Right forelimb (tissue), 1 donor: ENCODE measurements at places on chromosomes 12 and 14.

DNA sequence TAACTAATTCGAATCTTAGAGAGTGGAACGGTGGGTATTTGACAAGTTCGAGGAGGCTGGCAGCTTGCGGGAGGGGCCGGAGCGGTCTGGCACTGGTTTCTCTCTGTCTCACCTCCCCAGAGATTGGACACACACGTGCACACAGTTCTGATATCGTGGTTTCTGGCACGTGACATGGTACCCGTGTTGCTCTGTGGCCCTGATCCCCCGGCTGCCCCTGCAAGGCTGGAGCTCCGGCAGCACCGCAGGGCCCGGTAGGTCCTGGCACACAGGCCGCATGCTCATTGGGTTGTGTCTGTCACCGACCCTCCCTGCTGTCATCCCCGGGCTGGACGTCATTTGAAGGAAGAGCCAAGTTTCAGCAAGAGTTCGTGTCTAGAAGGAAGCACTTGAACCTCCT, 82.7 kb downstream of the PPP2R5C start:
- DNase-seq: no peak

- no peak for DNase-seq
Measured at GRCh38 chr12:121989276-121990113, 32.2 kb upstream of the BCL7A start.

DNA sequence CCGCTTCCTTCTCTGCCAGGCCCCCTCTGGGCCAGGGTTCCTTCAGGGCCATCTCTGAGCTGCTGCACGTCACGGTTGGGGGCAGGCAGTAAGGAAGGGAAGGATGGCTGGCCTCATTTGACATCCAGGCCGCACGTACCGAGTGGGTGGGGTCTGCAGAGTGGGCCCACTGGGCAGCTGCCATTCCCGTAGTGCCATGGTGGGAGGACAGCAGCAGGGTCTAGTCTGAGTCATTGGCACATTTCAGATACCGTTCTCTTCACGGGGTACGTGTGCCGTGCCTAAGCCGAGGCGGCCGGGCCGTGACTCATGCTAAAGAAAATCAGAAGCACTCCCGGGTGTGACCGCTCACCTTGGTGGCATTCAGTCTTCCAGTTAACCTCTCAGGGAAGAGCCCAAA, 43.9 kb downstream of the IL31 start:
- no peak for DNase-seq

DNA sequence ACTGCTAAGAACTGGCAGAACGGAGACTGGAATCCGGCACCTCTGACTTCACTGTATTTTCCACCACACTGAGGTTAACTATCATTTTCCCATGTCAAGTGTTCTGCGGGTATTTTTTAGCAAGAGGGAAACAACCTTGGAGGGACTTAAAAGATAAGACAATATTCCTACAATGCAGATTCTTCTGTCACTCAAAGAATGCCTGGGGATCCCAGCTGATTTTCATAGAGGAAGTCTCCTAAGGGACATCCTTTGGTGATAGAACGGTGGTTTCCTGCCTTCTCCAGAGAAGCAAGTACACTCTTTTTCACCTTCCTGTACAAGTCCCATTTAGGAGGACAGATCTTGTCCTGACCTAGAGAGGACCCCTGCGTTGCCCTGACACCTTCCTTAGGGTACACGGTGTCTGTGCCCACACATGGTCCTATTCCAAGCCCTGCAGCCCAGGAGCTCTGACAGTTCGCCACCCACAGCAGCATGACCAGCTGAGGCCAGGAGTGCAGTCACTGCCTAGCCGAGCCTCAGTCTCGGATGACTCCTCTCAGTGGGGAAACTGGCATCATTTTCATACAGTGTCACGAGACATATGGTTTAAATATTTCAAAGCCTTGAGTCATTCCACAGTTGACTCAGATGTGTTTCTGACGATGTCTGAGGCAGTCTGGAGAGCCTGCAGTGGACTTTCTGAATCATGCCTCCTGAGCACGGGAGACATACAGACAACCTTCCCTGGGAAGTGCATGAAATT, 181.3 kb upstream of the FKBP4 start:
- DNase-seq: no peak

- DNase-seq: no peak
Measured at GRCh38 chr14:19800282-19801117, 3.1 kb upstream of the OR4N2 start.

DNA sequence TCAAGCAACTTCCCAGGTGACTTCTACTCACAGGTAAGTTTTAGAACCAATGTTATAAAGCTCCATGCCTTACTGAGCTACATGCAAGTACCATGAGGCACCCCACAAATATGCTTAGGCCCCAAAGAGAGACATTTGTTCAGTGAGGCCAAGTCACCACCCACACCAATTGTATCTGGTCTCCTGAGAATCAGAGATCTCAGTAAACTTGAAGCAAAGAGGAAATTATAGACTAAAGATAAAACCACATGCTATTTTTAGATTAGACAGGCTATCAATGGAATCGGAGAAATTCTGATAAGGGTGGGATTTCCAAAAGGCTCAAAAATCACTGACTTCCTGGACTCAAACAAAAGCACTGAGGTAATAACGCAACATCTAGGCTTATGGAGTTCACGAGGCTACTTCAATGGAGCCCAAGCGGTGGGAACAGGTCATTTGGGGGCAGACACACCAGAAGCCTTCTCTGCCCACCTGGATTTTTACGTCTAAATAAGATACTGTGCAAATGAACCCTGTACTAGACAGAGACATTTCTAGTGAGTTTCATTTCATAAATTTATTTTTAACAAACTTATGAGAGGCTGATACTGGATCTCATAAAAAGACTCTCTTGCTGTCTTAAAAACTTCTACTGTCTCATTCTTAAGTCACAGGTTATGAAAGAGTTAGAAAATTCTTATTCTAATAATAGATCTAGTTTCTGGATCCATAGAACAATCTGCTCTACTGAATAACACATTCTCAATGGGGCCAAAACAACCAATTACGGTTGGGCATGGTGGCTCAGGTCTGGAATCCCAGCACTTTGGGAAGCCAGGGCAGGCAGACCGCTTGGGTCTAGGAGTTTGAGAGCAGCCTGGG, 7.7 kb downstream of the SLC15A4 start:
- no peak for DNase-seq

GRCh38 chr12:70052931-70053497, 190.2 kb upstream of the CNOT2 start:
- no peak for DNase-seq

DNA sequence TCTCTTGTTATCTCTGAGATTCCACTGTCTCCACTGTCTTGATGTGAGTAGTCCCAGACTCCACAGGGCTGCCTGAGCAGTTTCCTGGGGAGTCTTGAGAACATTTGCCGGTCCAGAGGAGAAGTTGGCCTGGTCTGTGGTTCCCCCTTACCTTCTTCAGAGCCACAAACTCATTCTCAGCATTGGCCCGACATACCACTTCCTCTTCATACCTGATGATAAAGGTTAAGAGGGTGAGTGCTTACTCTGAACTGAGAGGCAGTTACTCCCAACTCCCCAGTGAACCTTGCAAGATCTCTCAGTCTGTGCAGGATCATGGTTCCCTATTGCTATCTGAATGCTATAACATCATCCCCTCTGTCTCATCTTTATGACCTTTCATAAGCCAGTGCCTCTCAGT, 2.6 kb downstream of the KRT84 start:
- no peak for DNase-seq

DNA sequence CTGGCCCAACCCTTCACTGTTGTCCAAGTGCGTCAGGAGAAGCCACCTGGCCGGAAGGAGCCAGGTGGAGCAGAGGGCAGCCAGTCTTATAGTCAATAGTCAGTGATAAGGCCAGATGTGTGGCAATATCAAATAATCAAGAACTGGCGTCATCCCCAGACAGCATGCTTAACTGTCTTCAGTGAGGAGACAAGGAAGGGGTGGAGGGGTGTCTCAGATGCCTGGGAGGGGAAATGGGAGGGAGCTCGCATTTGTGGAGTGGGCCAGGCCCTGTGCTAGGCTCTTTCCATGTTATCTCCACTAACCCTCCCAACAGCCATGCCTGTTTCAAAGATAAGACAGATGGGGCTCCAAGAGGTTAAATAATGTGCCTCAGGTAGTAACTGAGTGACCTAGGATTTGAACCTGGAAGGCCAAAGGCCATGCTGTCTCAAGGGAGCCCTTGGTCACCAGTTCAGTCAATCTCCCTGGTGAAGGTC, 48.9 kb upstream of the FOS start:
- no peak for DNase-seq

GRCh38 chr12:109561711-109562030, 11.6 kb downstream of the MMAB start:
- DNase-seq: no peak

- DNase-seq: no peak
Measured at GRCh38 chr14:50362764-50363713, 33.6 kb downstream of the CDKL1 start.

GRCh38 chr12:130764073-130764472, 48.0 kb upstream of the RIMBP2 start:
- DNase-seq: no peak

- no peak for DNase-seq
Measured at GRCh38 chr12:109295764-109296425, 13.2 kb downstream of the FOXN4 start.

DNA sequence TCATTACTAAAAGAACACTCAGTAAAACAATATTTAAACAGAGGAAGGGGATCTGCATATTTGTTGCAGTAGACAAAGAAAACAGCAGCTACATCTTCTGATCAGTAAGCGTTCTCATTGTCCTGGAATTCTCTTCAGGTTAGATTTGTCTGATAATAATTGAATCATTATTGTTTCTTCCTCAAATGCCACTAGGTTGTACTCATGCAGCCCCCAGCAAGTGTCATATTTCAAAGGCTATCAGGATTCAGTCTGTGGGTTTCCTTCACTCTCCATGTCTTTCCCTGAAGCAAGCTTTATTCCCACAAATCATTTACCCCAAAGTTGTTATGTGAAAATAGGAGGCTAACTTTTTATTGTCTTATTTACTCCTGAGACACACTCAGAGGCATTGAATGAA, 14.7 kb downstream of the PIK3C2G start:
- no peak for DNase-seq

DNA sequence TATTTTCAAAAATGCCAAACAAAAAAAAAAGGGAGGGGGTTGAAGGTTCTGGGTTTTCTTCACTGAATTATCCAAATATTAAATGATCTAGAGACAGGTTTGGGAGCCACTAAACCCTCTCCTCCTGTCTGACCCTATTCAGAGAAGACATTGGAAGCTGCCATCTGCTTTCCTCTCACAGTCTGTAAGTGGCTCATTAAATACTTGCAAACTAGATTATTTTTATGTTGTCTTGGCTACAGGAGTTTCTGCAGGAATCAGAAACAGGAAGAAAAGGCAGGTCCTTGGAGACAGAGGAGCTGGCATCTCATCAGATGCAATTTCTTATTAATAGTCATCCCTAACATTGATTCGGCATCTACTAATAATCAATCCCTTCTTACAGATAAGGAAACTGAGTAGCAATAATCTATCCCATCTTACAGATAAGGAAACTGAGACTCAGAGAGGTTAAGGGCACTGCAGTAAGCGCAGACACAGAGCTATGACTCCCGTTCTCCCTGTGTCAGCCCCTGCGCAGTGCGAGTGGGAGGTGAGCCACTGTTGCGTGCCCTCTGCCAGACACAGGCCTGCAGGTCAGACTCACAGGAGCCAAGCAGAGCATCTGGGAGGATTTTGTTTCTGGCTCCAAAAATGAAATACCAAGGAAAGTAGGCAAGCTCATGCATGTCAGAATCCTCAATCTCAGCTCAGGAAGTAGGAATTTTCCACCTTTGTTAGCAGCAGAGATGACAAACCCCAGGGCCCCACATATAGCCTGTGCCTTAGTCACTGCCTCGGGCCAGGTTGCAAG, 11.0 kb downstream of the BDKRB2 start:
- DNase-seq: no peak

- no peak for DNase-seq
Measured at GRCh38 chr12:130640496-130640895, 75.6 kb downstream of the RIMBP2 start.

GRCh38 chr12:120841525-120841924, 62.6 kb downstream of the SPPL3 start:
- no peak for DNase-seq

- DNase-seq: no peak
Measured at GRCh38 chr14:36315159-36315853, 5.1 kb downstream of the MBIP start.

- peak; percentile 46 for DNase-seq
Measured at GRCh38 chr12:77841521-77841920, 10.8 kb downstream of the NAV3 start.

DNA sequence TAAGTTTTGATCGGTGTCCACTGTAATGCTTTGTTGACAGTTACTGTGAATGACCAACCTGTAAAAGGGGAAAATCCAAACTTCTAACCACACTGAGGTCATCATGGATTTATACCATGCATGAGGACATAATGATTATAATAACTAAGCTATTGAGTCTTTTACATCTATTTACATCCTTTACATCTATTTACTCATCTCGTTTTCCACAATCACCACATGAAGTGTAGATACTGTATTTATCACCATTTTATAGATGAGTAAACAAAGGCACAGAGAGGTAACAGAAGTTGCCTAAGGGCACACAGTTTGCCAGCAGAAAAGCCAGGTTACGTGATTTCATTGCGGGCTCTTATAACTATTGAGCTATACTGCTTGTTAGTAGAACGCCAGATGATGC, 27.9 kb upstream of the EID3 start:
- DNase-seq: no peak

DNA sequence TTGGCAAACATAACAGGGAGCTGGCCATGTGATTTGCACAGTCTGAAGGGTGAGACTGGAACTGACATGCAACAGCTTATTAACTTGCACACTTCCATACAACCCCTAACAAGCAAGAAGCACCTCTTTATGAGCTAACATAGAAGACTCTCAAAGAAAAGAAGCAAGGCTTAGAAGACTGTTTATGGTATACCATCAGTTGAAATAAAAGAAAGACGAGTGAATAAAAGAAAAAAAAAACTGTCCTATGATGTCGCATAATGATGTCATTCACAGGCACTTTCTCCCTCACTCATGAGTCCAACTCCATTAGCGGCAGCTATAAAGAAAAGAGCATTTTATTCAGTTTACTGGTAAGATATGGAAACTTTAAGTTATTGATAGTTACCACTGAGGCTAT, 3.3 kb upstream of the MDM1 start:
- DNase-seq: no peak

- no peak for DNase-seq
Measured at GRCh38 chr14:68162887-68163286, 343.3 kb downstream of the RAD51B start.
